ENCODE measurements at places on chromosomes 3 and 15. TPM values are rescaled to one million over a fixed set of nuclear protein-coding genes. Genes with fewer than 3 reads are reported as not detected.

Gene TMEM42
- total RNA-seq: 16.7 TPM

Gene TRH
- 0.13 TPM for total RNA-seq

Gene CACNA2D2
- not detected for total RNA-seq

Gene TGM5
- 0.22 TPM for total RNA-seq

Gene PLOD2
- 345 TPM for total RNA-seq

Gene XRN1
- total RNA-seq: 81.1 TPM

Gene IGDCC3
- total RNA-seq: not detected

Gene MAP1A
- 124 TPM for total RNA-seq

Gene SCAANT1
- not detected for total RNA-seq

Gene EPM2AIP1
- 26.5 TPM for total RNA-seq

Gene RSL24D1
- 106 TPM for total RNA-seq

Gene FBXL2
- total RNA-seq: 22.4 TPM

Gene NGLY1
- 33.7 TPM for total RNA-seq

Gene MYO9A
- 82.6 TPM for total RNA-seq

Gene SLC24A5
- total RNA-seq: not detected

Gene IL17RE
- 1.4 TPM for total RNA-seq

Gene C3orf80
- total RNA-seq: 0.13 TPM

Gene GASK1A
- total RNA-seq: 0.78 TPM

Gene XYLB
- total RNA-seq: 9.1 TPM

Gene NCKIPSD
- 17.1 TPM for total RNA-seq

Gene PPP2R3A
- 32.2 TPM for total RNA-seq

Gene STRIT1
- total RNA-seq: not detected

Gene C3orf22
- not detected for total RNA-seq

Gene CCDC191
- 5.0 TPM for total RNA-seq

Gene CCR8
- not detected for total RNA-seq

Gene TYRO3
- total RNA-seq: 4.8 TPM

Gene PAK2
- 38.0 TPM for total RNA-seq

Gene SPCS1
- 106 TPM for total RNA-seq

Gene REC114
- not detected for total RNA-seq

Gene THBS1
- total RNA-seq: 652 TPM

Gene SERINC4
- total RNA-seq: not detected

Gene HYPK
- 10.7 TPM for total RNA-seq

Gene WDR93
- 0.32 TPM for total RNA-seq

Gene AADAC
- not detected for total RNA-seq

Gene MNS1
- total RNA-seq: 2.7 TPM

Gene AP3B2
- 1.4 TPM for total RNA-seq

Gene APBA2
- total RNA-seq: 2.2 TPM

Gene LMOD3
- 0.22 TPM for total RNA-seq

Gene HIGD2B
- total RNA-seq: not detected

Gene A4GNT
- total RNA-seq: not detected

Gene GXYLT2
- 51.0 TPM for total RNA-seq

Gene STRA6
- 0.39 TPM for total RNA-seq

Gene FOXL2NB
- total RNA-seq: 0.22 TPM

Gene CMTM8
- 0.26 TPM for total RNA-seq

Gene GP9
- not detected for total RNA-seq

Gene ANKRD34C
- not detected for total RNA-seq

Gene CYP1A1
- total RNA-seq: not detected

Gene PLA2G4D
- total RNA-seq: not detected

Gene GRM7
- not detected for total RNA-seq

Gene RPSA
- total RNA-seq: 1,772 TPM

Gene RBSN
- total RNA-seq: 32.1 TPM

Gene ACTC1
- total RNA-seq: 1.2 TPM

Gene GNAT1
- total RNA-seq: not detected

Gene CLRN1
- not detected for total RNA-seq

Gene MCTP2
- 27.0 TPM for total RNA-seq

Gene PP2D1
- not detected for total RNA-seq

Measured in articular chondrocyte of knee joint (primary cell).